ENCODE measurements at places on chromosomes 3 and 15.

GRCh38 chr3:22353126-22353525 is 602.1 kb upstream of the ZNF385D start:
- DNase-seq: no peak

DNA sequence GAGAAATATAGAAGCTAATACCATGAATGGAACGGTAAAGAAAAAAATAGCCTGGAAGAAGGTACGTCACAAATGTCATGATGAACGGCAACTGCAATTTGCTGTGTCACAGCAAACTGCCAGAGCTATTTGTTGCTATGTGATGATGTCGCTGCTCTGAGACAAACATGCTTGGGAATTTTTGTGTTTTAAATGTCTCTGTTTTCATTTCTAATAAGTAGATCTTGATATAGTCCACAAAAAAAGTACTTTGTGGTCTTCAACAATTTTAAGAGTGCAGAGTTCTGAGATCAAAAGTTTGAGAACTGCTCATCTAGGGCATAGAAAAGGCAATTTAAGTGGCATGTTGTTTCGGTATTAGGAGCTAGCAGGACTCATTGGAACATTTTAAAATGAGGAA is 4.3 kb upstream of the NR1D2 start:
- no peak for DNase-seq

- no peak for DNase-seq
Measured at GRCh38 chr3:185457376-185457775, 41.5 kb downstream of the TMEM41A start.

GRCh38 chr3:30655187-30655812 is 48.9 kb downstream of the TGFBR2 start:
- no peak for DNase-seq

Measured in NAMALWA (cell line).